ENCODE measurements at places on chromosomes 11 and 22. TPM values are rescaled to one million over a fixed set of nuclear protein-coding genes. Genes with fewer than 3 reads are reported as not detected.

GRCh38 chr22:49850959-49851802 lies 2.5 kb upstream of the ZBED4 start:
- DNase-seq = no peak

DNA sequence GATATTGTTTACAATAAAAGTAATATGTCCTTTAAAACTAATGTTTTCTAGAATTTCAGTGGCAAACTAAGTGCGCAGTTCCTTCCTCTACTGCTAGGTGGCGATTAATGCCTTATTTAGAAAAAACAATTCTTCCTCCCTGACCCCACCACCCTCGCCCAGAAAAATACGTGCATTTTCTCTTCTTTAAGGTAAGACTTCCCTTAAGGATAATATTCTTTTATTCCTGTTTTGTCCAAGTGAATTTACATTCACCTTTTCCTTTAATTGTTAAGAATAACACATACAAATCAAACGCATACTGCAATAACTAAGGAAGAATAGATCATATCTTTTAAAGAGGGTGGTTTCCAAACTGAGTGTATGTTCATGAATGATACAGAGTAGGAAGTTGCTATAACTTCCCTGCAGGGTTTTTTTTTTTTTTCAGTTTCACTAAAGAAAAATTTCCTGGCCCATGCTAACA lies 17.0 kb upstream of the PSMA1 start:
- DNase-seq = peak; percentile 34

Gene MUC2
- total RNA-seq = 0.06 TPM

Gene OR52H1
- total RNA-seq = not detected

Gene RFPL2
- total RNA-seq = not detected

Gene PKP3
- 0.18 TPM for total RNA-seq

DNA sequence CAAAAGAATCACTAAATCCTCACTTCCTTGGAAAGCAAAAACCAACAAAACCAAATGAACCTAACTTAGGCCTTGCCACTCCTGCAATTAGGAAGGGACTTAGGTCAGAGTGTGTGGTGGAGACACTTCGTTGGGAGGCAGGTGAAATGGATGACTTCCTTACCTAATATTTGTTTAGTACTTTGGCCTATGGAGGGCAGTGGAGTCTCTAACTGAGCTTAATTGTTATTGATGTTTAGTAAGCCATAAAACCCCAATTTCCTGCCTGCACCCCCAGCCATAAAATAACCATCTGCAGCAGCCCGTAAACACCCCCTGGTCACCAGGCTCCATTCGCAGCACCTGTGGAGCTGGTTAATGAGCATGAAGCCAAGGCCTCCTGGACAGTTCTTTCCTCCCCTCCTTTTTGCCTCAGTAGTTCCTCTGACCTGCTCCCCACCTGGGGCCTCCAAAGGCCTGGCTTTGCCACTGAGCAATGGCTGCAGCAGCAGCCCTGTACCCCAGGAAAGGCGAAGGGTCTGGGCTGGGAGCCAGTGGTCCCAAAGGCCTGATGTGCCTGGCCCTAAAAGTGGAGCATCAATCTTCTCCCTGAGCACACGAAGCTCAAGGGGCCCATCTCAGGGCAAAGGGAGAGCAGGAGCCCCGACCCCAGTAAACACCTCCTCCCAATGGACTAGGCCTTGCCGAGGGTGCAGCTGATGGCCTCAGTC lies 15.6 kb upstream of the SYT13 start:
- DNase-seq = no peak

GRCh38 chr22:46058091-46058420 lies 81.1 kb upstream of the WNT7B start:
- no peak for DNase-seq

Measured in SJCRH30 (cell line).